KG1 (cell line): ENCODE measurements at places on chromosomes 7 and 10.

GRCh38 chr10:25696013-25696708 is 237.9 kb upstream of the MYO3A start:
- DNase-seq: no peak

DNA sequence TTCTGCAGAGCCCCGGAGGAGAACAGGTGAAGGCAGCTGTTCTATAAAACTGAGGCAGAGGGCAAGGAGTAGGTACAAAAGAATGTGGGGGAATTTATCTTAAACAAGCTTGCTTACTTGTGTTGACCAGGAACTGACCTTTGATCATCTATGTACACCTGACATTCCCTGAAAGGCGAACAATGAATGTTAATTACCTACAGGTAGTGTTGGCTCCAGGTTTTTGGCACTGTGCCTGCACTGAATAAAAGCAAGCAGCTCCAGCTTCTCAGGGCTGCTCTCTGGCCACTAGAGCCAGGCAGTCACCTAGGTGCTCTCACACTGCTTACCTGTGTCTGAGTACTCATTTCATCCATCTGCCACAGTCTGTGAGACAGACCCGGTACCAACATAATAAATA is 87.0 kb downstream of the RAPGEF5 start:
- no peak for DNase-seq

GRCh38 chr10:125144693-125145623 is 15.4 kb downstream of the CTBP2 start:
- no peak for DNase-seq

- DNase-seq: no peak
Measured at GRCh38 chr7:154871507-154871906, 131.4 kb downstream of the PAXIP1 start.

DNA sequence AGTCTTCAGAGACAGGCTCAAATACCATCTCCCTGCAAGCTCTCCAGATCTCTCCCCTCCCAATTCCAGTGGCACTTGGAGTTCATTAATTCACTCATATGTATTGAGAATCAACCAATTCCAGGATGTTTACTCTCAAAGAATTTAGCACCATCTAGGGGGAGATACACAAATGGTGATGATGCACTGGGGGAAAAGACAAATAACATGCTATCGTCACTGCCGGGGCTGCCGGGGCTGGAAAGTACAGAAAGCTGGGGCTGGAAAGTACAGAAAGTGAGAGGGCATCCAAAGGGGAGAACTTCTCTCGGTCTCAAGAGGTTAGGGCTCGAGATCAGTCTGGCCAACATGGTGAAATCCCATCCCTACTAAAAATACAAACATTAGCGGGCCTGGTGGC is 118.7 kb downstream of the MKX start:
- no peak for DNase-seq

- DNase-seq: no peak
Measured at GRCh38 chr10:50982989-50983388, 91.3 kb upstream of the PRKG1 start.

DNA sequence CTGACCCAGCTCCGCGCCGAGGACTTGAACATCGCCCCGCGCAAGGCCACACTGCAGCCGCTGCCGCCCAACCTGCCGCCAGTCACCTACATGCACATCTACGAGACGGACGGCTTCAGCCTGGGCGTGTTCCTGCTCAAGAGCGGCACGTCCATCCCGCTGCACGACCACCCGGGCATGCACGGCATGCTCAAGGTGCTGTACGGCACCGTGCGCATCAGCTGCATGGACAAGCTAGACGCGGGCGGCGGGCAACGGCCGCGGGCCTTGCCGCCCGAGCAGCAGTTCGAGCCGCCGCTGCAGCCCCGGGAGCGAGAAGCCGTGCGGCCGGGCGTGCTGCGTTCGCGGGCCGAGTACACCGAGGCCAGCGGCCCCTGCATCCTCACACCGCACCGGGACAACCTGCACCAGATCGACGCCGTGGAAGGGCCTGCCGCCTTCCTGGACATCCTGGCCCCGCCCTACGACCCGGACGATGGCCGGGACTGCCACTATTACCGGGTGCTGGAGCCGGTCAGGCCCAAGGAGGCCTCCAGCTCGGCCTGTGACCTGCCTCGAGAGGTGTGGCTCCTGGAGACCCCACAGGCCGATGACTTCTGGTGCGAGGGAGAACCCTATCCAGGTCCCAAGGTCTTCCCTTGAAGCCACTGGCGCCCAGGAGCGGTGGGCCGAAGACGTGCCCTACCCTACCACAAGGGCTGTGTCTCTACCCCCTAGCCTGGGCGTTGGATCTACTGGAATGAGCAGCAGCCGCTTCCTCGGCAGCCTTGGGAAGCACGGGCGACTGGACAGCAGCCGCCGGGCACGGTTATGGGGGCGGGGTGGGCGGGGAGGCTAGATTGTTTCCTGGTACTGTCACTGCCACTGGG is 945 bp downstream of the ADO start:
- DNase-seq: no peak

- no peak for DNase-seq
Measured at GRCh38 chr7:48090095-48090805, 1.2 kb downstream of the UPP1 start.

- DNase-seq: no peak
Measured at GRCh38 chr7:121204537-121204936, 124.3 kb upstream of the WNT16 start.

DNA sequence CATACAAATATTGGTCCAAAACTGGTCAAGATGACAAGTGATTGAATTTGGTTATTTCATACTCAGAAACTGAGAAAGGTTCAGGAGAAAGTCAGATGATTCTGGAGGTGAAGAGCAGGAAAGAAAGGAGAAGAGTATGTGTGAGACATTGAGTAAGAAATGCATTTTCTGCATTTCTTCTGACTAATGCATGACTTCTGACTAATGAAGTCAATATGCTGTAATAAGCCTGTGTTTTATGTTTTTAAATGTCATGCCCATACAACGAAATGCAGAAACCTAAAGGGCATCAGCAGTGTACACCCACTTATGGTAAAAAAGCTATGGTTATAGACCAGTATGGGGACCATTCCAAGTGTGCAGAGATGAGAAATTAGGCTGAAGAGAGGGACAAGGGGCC is 1227.8 kb upstream of the SORCS1 start:
- no peak for DNase-seq

GRCh38 chr7:132769280-132769679 is 193.0 kb upstream of the PLXNA4 start:
- no peak for DNase-seq

DNA sequence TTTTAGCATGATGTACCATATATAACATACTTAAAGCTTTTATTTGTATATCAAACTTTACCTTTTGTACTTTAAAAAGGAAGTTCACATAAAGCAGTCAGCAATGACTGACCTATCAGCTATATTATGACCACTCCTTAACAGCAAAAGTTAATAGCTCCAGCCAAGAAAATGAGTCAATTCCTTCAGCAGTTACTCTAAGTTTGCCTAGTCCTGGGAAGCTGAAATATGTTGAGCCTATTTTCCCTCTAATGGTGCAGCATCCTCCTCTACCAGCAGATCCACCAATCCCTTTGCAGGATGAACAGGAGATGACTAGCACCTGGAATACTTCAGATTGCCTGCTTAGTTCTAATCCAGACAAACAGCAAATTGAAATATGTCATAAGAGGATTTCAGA is 64.2 kb downstream of the CUL2 start:
- no peak for DNase-seq

DNA sequence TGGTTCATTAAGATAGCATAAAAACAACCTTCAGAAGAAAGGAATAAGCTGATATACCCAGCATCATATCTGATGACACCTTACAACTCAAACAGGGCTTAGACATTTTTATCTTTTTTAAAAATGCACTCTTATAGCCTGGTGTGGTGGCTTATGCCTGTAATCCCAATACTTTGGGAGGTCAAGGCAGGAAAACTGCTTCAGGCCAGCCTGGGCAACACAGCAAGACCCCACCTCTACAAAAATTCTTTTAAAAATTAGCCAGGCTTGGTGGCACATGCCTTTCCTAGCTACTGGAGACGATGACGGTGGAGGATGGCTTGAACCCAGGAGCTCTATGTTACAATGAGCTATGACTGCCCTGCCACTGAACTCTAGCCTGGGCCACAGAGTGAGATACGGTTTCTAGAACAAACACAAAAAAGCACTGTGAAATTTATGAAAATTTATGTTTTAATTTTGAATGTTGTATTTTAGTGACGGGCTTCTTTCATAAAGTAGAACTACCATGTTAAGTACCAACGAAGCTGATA is 12.3 kb upstream of the KMT2E start:
- no peak for DNase-seq

DNA sequence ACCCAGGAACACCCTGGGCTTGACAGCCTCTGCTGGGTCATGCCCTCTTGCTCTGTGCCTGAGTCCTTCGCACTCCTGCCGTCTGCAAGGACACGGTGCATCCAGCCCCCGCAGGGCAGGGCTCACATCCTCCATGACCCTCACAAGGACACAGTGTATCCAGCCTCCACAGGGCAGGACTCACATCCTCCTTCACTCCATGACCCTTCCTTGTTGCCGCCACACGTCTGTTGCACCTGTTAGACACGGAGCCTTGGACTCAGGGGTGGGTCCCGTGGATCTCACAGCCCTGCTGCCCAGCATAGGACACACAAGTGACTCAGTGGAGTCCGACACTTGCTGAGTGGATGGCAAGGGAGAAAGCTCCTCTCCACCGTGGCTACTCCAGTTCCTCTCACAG is 500.8 kb downstream of the DNAJB6 start:
- DNase-seq: no peak

DNA sequence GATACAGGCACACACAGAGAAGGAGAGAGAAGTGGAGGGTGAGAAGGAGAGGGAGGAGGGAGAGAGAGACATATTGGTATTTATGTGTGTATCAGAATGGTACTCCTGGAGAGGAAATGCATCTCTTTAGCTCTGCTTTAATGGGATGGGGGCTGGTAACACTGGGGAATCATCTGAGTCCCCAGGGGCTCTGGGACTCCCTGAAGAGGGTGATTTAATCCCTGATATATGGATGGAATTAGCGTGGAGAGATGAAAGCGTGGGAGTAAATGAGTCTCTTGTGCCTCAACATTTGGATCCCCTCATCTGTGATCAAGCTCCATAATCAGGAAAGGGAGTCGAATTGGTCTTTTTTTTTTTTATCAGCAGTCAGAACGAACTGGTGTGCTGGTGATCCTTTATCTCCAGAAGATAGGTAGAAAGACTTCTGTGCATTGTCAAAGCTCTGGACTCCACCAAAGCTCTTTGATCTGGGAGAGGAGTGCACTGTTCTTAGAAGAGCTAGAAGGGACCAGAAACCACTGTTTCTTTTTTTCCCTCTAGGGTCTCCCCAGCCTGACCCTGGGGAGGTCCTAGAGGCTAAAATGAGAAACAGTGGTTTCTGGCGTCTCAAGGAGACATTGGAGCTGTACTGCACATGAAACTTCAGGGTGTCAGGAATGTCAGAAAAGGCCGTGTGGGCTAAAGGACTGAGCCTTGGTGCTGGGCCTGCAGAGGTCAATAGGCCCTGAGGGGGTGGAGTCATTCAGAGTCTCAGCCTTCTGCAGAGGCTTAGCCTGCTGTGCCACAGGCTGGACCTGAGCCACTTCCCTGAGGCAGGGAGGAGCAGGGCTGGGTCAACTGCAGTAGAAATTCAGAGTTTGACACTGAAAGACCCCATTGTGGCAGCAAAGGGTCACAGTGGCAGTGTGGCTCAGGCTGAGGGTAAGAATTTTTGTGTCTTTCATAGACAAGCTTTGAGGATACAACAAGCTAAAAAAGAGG is 234.4 kb upstream of the SLC26A5 start:
- DNase-seq: no peak

DNA sequence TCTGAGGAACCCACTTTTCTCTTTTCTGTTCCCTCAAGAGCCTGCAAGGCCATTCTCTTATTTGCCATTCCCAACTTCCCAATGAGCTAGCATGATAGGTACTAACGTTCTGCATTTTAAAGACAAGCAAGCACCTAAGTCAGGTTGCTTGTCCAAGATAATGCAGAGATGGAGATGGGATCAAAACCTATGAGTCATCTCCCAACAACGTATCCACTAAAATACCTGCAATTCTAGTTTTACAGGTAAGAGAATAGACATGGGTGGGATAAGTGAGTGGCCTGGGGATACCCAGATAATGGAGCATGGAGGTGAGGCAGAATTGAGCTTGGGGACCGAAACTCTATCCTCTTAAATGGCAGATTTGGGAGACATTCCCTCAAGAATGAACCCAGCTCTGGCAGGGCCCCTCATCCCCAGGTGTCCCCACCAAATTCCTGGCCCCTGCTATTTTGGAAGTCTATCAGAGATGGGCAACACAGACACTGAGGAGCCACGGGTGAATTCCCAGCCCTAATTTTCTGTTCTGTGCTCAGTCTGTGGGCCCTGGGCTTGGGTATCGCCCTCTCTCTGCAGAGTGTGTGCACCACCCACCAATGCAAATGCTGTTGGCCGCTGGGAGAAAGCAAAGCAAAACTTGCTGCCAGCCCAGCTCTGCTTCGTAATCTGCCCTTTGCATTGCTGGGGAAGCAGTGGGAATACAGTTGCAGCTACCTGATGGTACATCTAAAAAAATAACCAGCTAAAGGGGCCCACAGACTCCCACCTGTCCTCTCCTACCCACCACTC is 98.3 kb downstream of the KCNMA1 start:
- DNase-seq: no peak

- DNase-seq: no peak
Measured at GRCh38 chr7:5295039-5296014, 12.6 kb downstream of the SLC29A4 start.

DNA sequence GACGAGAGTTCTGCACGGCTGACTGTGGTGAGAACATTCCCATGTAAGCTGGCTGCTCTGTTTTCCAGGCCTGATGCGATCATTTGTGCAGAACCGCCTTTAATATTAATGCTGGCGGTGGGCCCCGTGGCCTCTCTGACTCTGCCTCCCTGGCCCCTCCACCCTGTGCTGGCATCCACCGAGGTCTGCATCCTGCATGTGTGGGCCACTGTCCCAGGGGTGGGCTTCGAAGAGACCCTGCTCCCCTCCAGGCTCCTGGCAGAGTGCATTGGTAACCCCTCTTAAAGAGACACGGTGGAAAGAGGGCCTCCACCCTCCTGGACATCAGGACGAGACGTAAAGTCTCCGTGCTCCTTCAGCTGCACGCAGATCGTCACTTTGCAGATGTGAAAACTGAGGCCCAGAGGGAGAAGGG is 67.3 kb upstream of the FAM20C start:
- DNase-seq: no peak

DNA sequence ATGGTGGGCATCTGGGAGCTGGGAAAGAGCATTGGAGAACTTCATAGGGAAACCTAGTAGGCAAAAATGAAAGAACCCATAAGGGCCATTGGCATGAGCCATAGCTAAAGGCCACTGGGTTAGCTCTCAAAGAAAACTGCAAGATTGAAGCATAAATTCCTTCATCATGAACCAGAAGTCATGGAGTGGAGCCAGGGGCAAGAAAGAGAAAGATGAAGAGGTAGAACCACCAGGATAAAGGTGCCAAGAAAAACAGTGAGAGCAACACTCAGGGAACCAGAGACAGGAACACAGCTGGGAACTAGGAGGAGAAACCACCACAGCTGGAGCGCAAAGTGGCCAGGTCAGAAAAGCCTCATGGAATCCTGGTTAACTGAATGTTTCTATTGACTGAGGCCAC is 11.5 kb upstream of the SGMS1 start:
- no peak for DNase-seq
